ENCODE measurements at places on chromosomes 1 and 21. TPM values are rescaled to one million over a fixed set of nuclear protein-coding genes. Genes with fewer than 3 reads are reported as not detected.

DNA sequence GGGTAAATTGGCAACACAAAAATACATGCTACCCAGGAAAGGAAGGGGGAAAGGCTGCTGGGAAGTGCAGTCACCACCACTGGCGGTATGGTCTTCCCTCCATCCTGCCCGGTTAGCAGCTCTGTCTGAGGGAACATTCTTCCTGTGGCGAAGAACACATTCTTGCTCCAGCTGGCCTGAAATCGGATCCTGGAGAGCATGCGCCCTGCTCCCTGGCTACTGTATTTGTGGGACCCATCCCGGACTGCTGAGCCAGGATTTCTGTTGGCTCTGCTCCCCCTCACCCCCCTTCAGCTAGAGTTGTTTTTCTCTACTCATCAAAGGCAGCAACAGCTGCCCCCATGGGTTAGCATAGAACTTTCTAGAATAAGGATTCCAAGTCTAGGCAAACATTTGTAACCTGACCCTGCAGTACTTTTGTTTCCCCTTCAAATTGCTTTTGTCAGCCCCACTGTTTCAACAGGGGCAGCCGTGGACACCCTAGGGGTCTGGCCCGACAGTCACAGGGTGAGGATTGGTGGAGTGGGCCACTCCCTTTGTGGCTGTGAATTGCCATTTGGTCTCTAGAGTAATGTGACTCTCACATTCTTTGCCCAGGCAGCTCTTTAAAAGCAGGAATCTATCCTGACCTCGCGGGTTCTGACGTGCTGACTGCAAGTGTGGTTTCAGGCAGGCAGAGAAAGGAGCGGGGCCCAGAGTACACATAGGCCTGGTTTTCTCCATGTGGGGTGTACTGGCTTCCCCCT, 157.7 kb downstream of the TOMM20 start:
- DNase-seq = no peak

DNA sequence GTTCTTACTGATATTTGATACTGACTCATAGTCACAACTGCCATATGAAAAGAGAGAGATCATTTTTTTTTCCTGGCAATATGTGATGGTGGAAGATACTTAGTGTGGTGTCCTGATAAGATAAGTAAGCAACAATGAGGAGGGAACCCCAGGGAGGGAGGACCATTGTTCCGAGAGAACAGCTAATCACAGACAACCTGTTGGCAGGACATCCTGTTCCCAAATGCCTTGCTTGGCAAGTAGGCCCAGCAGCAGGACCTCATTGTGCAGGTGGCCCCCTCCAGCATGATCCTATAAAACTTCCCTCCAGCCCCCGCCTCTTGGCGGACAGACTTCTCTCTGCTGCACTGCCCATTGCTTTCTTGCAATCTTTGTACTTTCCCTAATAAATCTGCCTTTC, 329.4 kb upstream of the CHRM3 start:
- no peak for DNase-seq

- no peak for DNase-seq
These were observed 3.0 kb downstream of the PTPN22 start for GRCh38 chr1:113868387-113869083.

- peak; percentile 35 for DNase-seq
These were observed 122.2 kb downstream of the KCNN3 start for GRCh38 chr1:154747740-154748404.

GRCh38 chr1:7586031-7586941, 184.8 kb upstream of the VAMP3 start:
- DNase-seq = no peak

Gene GBP7
- total RNA-seq = not detected

Gene KIF17
- total RNA-seq = not detected
